ENCODE measurements at places on chromosomes 2 and 18.

GRCh38 chr18:70256994-70257393 lies 31.9 kb upstream of the SOCS6 start:
- no peak overlapping the region for H3K4me3 ChIP-seq
- no peaks in the 10 kb centered on the region for H3K27me3 ChIP-seq
- H3K27ac ChIP-seq, result no peak overlapping the region
- no peak for DNase-seq

GRCh38 chr18:34809451-34810072 lies 99.5 kb downstream of the DTNA start:
- peaks cover 2% of the 10 kb centered on the region for H3K36me3 ChIP-seq
- H3K4me1 ChIP-seq, result no peaks in the 10 kb centered on the region
- no peak overlapping the region for H3K4me3 ChIP-seq
- no peak overlapping the region for H3K27ac ChIP-seq
- no peak for DNase-seq

GRCh38 chr2:121483846-121484245 lies 46.8 kb upstream of the RNU4ATAC start:
- no peak for DNase-seq
- H3K27me3 ChIP-seq, result no peaks in the 10 kb centered on the region
- H3K27ac ChIP-seq, result no peak overlapping the region
- no peak overlapping the region for H3K4me3 ChIP-seq

DNA sequence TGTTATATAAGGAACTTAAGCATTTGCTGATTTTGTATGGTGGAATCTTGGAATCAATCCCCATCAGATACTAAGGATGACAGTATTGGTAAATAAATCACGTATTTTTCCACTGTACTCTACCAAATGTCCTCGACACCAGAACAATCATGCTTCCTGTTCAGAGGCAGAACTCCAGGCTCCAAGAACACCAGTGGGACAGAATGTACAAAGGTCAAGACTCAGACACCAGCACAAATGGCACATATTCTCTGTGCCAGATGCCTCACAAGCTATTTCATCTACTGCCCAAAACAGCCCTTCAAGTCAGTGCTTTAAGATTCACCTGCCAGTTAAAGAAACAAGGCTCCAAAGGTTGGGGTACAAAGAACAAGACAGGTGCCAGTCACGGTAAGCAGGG lies 420.5 kb downstream of the STK39 start:
- H3K4me3 ChIP-seq, result no peak overlapping the region
- no peak overlapping the region for H3K27ac ChIP-seq
- H3K36me3 ChIP-seq, result peaks cover 33% of the 10 kb centered on the region
- DNase-seq, result no peak
- no peaks in the 10 kb centered on the region for H3K27me3 ChIP-seq
- H3K4me1 ChIP-seq, result peaks cover 4% of the 10 kb centered on the region

DNA sequence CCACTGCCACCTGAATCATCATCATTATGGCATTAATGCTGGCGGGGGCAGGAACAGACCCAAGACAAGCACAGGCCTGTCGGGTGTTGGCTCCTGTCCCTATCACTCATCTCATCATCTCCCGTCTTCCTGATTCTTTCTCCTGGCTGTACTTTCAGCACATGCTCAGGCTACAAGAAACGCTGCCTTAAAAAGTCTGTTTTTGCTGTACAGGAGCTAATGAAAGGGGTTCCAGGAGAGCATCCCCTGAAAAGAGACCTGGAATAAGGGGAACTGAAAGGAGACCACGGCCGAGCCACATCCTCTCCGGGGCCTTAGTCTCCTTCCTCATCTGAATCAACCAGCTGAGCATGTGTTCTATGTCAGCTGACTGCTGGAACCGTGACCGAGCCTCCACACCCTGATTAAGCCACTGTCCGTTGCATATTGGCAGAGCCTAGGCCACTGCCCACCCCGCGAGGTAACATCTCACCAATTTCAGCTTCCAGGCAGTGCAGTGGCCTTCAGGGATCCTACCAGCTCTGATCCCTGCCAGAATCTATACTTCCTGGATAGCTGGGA lies 62.6 kb downstream of the DNMT3A start:
- no peaks in the 10 kb centered on the region for H3K27me3 ChIP-seq
- H3K4me1 ChIP-seq, result peaks cover 6% of the 10 kb centered on the region
- no peak for DNase-seq
- peaks cover 2% of the 10 kb centered on the region for H3K36me3 ChIP-seq

- DNase-seq, result no peak
- H3K27ac ChIP-seq, result no peak overlapping the region
- peaks cover 2% of the 10 kb centered on the region for H3K4me1 ChIP-seq
- H3K36me3 ChIP-seq, result peaks cover 19% of the 10 kb centered on the region
- no peaks in the 10 kb centered on the region for H3K27me3 ChIP-seq
Measured at GRCh38 chr2:69226903-69227302, 160.1 kb downstream of the GFPT1 start.

- no peak overlapping the region for H3K27ac ChIP-seq
- no peak overlapping the region for H3K4me3 ChIP-seq
- peaks cover 9% of the 10 kb centered on the region for H3K36me3 ChIP-seq
- peaks cover 3% of the 10 kb centered on the region for H3K4me1 ChIP-seq
- no peaks in the 10 kb centered on the region for H3K27me3 ChIP-seq
- no peak for DNase-seq
Measured at GRCh38 chr2:172606285-172606684, 50.4 kb downstream of the PDK1 start.

DNA sequence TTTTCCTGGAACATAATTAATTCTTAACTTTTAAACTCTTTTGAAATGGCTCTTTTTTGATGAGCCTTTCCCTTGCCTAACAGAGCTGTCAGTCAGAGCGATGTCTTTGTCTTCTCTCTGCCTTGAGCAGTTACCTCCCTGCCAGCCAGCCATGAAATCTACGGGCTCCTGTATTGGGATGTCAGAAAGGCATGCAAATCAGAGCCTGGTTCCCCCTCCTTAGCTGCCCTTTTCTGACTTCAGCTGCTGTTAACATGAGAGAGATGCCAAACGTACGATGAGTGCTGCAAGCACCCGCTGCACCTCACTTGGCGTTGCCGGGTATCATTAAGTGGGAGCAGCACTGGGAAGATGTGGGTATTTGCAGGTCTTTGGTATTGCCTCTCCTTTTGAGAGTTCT lies 131.4 kb upstream of the BOD1L2 start:
- H3K27ac ChIP-seq, result no peak overlapping the region
- H3K4me3 ChIP-seq, result no peak overlapping the region
- peaks cover 3% of the 10 kb centered on the region for H3K4me1 ChIP-seq
- H3K36me3 ChIP-seq, result no peaks in the 10 kb centered on the region

DNA sequence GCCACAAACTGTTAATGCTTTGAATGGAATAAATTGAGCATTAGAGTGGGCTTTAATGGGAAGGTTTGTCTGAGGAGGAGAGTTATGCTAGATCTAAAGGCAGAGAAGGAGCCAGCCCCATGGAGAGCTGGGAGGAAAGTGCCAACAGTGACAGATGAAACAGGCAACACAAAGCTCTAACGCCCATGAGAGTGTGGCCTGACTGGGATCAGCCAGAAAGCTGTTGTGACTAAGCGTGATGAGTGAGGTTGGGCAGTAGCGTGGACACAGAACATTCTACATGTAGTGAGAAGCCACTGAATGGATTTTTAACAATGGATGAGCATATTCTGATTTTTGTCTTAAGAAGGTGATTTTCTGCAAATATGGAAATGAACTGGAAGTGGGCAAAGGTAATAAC lies 185.3 kb upstream of the SIX2 start:
- peaks cover 17% of the 10 kb centered on the region for H3K4me1 ChIP-seq
- no peak overlapping the region for H3K4me3 ChIP-seq
- H3K27ac ChIP-seq, result no peak overlapping the region

- no peak overlapping the region for H3K4me3 ChIP-seq
- no peak for DNase-seq
- H3K36me3 ChIP-seq, result no peaks in the 10 kb centered on the region
- H3K4me1 ChIP-seq, result no peaks in the 10 kb centered on the region
- H3K27ac ChIP-seq, result no peak overlapping the region
Measured at GRCh38 chr2:12335131-12335530, 381.6 kb upstream of the TRIB2 start.

DNA sequence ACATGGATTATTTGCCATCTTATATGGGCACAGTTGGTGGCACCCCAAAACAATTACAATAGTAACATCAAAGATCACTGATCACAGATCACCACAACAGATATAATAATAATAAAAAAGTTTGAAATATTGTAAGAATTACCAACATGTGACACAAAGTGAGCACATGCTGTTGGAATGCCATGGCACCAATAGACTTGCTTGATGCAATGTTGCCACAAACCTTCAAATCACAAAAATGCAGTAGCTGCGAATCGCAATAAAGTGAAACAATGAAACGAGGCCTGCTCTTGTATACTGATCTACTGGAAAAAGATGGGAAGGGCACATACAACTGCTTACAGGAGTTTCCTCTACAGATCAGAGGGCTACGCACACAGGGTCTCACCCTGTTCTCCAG lies 32.2 kb upstream of the AMMECR1L start:
- no peaks in the 10 kb centered on the region for H3K27me3 ChIP-seq
- no peak overlapping the region for H3K27ac ChIP-seq
- H3K4me3 ChIP-seq, result no peak overlapping the region
- DNase-seq, result no peak
- peaks cover 11% of the 10 kb centered on the region for H3K4me1 ChIP-seq

All from progenitor cell of endocrine pancreas (in vitro differentiated cells).